HFF-Myc (cell line): ENCODE measurements at places on chromosomes 3 and 15.

DNA sequence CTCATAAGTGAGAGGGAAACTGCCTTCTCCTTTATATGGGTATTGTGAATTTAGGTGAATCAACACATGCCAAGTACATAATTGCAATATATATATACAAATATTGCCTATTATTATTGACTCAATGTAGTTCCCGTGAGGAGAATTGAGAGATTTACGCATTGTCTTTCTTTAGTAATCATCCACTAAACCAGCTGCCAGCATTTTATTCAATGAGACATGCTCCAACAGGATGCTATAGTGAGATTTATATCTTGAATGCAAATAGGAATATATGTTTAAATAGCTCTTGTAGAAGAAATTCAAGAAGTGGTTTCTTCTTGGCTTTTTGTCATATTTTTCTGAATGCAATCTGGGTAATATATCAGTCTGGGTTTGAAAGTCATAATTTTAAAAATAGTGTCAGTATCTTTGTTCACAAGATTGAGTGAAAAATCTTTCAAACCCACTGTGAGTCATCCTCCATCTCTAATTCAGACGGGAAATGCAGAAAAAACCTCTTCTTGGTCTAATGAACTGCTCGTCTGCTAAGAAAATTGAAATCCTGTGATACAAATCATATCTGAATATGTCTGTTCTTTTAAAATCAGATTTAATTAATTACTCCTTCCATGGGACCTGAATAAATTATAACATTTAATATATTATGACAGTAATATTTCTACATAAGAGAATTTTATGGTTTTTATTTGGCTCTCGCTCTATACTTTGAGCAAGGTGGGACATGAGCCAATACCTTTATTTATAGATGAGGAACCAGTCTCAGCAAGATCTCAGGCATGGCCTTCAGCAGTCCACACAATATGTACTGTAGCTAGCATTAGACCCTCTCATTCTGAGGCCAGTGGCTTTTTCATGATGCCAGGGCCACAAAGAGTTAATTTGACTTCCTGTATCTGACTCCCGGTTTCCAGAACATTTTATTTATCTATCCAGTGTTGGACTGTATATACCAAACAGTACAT, 516.0 kb downstream of the GABRG3 start:
- no peak for DNase-seq

DNA sequence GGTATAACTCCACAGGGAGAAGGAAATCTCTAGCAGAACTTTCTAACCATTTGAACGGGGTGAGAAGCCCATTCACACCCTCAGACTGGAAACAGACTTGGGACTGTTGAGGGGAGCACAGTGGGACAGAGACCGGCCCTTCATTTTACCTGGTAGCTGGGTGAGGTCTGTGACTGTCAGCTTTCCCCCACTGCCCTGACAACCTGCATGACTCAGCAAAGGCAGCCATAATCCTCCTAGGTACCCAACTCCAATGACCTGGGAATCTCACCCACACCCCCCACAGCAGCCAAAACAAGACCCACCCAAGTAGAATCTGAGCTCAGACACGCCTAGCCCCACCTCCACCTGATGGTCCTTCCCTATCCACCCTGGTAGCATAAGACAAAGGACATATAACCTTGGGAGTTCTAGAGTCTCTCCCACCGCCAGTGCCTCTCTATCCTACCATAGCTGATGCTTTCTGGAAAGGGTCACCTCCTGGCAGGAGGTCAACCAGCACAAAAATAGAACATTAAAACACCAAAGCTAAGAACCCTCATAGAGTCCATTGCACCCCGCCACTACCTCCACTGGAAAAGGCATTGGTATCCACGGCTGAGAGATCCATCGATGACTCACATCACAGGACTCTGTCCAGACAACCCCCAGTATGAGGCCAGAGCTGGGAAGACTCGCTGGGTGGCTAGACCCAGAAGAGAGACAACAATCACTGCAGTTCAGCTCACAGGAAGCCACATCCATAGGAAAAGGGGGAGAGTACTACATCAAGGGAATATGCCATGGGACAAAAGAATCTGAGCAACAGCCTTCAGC, 28.0 kb downstream of the SENP7 start:
- peak; percentile 12 for DNase-seq

DNA sequence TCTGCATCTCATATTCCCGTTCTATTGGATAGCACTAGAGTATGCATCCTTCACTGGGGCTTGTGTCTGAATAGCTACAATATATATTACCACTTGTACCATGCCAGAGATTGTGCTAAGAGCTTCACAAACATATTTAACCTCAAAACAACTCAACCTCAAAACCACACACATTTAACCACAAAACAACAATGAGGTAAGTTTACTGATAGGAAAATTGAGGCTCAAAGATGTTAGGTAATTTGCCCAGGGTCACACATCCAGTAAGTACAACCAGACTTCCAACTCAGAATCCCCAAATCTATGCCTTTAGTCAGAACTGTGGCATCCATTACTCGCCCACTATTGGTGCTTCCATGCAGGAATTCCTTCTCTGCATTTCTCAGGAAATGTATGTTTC, 220.0 kb downstream of the FAM43A start:
- DNase-seq = no peak

DNA sequence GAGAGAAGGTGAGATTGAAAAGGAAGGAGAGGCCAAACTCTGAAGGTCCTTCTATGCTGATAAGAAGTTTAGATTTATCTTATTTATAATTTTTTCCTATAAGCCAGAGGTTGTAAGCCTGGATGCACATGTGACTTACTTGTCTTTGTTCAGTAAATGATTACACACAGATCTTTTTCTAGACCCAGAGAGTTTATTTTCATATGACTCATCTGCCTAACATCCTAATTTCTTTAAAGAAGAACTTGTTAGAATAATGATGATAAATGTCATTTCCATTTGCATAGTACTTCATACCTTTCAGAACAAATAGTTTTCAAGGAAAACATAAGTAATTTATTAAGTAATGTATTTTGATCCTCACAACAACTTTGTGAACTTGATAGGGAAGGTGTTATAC, 434.8 kb upstream of the DPH6 start:
- no peak for DNase-seq

GRCh38 chr15:87387766-87388165, 868.8 kb downstream of the NTRK3 start:
- no peak for DNase-seq

- no peak for DNase-seq
These were observed 43.4 kb downstream of the HLTF start for GRCh38 chr3:149042789-149043386.

- no peak for DNase-seq
These were observed 222.6 kb upstream of the NECTIN3 start for GRCh38 chr3:110849064-110849463.

- DNase-seq = no peak
These were observed 36.8 kb downstream of the CHAC1 start for GRCh38 chr15:40990080-40990479.

GRCh38 chr15:47586653-47587224, 130.6 kb upstream of the SEMA6D start:
- no peak for DNase-seq

DNA sequence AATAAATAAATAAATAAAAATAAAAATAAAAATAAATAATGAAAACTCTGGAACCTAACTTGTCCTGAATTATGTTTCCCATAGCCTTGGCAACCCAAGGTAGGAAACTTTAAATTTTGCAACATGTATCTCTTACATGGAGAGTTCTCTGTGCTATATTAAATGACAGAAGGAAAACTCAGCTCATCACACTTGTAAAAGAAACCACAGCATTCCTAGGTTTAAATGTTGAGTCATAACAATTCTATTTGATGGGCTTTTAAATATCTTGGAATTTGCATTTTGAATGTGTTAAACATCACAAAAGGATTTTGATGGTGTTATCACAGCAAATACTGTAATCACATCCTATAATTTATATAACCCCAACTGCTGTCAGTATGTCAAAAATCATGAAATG, 144.2 kb downstream of the LRTM1 start:
- no peak for DNase-seq

GRCh38 chr15:49185473-49185872, 15.4 kb downstream of the GALK2 start:
- DNase-seq = no peak

GRCh38 chr3:152902141-152902669, 67.3 kb downstream of the P2RY1 start:
- no peak for DNase-seq

- peak; percentile 100 for DNase-seq
These were observed 9.2 kb upstream of the MME start for GRCh38 chr3:155070932-155071387.

DNA sequence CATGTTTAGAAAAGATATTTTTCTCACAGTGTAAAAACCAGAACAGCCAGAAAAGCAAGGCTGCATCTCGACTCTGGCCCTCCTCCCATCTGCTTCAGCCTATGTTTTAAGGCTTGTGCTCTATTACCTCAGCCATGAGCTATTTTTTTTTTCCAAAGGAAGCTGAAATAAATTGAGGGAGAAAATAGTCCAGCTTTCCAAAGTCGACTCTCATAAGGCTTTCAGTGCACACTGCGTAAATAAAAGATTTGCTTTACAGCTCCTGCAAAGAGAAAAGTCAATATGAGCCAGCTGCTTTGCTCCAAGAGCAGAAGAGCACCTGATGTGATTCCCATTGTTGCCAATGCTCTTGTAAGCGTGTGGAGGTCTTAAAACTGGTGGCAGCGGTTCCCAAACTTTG, 26.7 kb downstream of the SCG3 start:
- DNase-seq = no peak

GRCh38 chr15:51681303-51681963, at the start of gene SCG3:
Gene SCG3, plus strand, starts transcription at chr15:51681503. Its CDS starts 253 bp downstream, at chr15:51681756.
- DNase-seq = peak; percentile 31

DNA sequence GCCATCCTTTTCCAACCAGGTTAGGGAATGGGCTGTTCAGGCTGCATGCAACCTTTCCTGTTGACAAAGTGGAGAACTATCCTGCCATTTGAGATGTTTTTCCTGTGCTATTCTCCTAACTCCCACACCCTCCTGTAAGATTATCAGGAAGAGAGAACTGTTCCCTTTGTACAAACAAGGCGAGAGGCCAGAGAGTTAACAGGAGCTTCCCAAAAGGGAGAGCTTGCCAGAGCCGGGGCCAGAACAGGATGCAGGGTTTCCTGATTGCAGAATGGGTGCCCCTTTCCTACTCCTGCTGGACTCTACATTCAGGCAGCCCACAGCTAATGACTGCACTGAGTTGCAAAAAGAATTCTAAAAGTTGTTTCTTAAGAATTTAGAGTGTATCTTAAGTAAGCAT, 17.1 kb downstream of the PML start:
- no peak for DNase-seq

GRCh38 chr15:48352474-48353072, 21.3 kb downstream of the DUT start:
- DNase-seq = no peak

GRCh38 chr15:76346669-76347481, 10.3 kb downstream of the ISL2 start:
- DNase-seq = no peak

- DNase-seq = no peak
These were observed 174.9 kb upstream of the TOPAZ1 start for GRCh38 chr3:44066806-44067205.

GRCh38 chr3:25713341-25713985, 48.8 kb upstream of the TOP2B start:
- DNase-seq = no peak

GRCh38 chr3:190825386-190826016, 37.0 kb downstream of the GMNC start:
- no peak for DNase-seq

GRCh38 chr3:42063888-42064287, 27.3 kb upstream of the TRAK1 start:
- peak; percentile 81 for DNase-seq

GRCh38 chr3:174536319-174536718, 322.8 kb upstream of the NAALADL2 start:
- no peak for DNase-seq

- DNase-seq = no peak
These were observed 2.1 kb upstream of the CCDC33 start for GRCh38 chr15:74233851-74234597.

- DNase-seq = no peak
These were observed 90.1 kb downstream of the PCSK6 start for GRCh38 chr15:101399431-101399830.

GRCh38 chr15:81777546-81777945, 268.3 kb downstream of the MEX3B start:
- DNase-seq = no peak

DNA sequence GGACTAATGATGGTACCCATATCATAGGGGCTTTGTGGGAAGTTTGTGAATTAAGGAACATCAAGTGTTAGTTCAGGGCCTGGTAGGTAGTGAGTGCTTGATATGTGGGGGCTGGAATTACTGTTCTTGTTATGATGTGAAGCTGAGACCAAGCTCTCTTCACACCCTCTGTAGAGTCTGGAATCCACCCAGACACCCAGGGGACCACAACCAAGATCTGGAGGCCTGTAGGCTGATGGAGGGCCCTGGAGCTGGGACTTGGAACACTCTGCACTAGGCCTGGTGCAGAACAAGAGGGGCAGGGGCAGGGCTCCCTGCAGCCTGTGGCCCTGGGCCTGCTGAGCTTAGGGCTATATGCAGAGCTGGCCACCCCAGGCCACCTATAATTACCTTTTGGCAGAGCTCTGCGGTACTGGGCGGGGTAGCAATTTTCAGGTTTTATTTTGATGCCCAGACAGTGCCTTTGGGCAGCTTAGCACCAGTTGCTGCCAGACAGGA, 13.1 kb upstream of the PRKCD start:
- no peak for DNase-seq

GRCh38 chr3:32146746-32147211, 40.4 kb downstream of the GPD1L start:
- DNase-seq = no peak

DNA sequence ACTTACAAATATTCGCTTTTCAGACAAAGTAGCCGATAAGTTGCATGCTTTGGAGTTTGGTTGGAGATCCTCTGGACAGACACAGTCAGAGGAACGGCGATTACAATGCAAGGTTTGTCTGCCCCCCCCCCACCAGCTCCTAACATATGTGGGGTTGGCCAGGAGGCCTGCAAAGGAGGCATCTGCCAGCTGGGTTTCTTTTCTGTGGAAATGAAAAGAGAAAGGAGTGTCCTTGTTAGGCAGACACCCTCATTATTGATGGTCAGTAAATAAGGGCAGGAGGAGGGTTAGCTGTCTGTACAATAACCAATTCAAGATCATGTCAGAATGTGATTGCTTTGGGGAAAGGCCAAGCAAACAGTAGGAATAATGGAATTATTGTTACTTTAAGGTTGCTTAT, 49.1 kb downstream of the TLNRD1 start:
- DNase-seq = no peak

DNA sequence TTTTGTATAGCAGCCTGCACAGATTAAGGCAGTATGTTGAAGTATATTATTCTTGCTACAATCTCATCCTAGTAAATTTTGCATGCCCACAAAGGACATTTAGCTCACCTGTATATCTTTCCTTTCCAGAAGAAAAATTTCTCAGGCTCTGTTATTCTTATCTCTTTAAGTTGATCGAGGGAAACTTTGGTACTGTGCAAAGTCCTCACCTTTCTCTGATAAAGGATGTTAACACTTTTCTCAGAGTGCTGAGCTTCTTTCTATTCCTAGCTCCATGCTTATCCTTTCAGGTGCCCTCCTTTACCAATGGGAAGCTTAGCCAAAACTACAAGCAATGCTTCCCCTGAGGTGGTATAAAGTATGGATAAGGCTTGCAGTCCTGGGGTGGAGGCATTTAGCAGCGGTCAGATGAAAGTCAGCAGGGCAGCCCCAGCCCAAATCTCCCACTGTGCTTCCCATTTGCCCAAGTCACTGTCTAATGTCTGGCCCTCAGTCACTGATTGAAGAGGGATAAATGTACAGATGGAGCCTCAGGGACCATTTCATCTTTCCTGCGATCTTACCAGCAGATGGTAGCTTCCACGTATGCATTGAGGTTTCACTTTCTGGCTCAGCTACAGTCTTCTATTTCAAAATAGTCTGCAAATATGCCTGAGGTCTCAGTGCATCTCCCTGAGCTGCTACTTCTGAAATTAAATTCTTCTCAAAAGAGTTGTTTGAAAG, 127.8 kb upstream of the P2RY1 start:
- DNase-seq = no peak
